Dorsolateral prefrontal cortex (tissue), 122 donors: ENCODE measurements at places on chromosomes 1 and 21.

DNA sequence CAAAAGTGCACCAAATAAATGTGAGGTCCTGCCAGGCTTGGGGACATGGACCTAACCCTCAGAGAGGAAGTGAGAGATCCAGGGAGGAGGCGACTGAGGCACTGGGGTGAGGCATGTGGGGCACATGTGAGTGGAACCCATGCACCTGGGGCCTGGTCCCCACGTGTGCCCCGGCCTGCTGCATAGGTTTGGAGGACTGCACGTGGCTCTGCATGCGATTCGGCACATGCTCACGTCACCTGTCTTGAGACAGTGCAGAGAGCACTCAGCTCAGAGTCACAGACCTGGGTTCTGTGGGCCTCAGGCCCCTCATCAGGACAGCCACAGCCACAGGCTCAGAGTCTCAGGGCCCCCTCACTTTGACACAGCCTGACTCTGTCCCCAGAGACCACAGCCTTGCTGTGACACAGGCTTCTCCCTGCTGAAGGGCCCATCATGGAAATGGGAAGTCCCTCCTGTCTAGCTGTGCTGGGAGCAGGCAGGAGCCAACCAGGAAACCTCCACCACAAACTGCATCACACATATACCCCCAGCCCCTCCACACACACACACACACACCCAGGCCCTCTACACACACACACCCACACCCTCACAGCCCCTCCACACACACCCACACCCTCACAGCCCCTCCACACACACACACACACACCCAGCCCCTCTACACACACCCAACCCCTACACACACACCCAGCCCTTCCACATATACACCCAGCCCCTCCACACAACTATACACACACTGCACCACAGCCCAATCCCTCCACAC, 48.2 kb downstream of the SLC9A1 start:
- DNase-seq: no peak

DNA sequence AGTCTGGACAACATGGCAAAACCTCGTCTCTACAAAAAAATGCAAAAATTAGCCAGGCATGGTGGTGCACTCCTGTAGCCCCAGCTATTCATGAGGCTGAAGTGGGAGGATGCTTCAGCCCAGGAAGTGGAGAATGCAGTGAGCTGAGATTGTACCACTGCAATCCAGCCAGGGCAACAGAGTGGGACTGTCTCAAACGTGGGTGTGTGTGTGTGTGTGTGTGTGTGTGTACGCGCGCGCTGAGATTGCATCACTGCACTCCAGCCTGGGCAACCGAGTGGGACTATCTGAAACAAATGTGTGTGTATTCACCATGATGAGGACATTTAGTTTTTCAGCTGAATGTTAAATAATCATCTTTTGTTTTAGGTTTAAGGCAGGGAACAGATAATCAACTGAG, 21.1 kb downstream of the USP1 start:
- DNase-seq: peak; percentile 39

GRCh38 chr1:226671277-226671676, 67.8 kb downstream of the ITPKB start:
- no peak for DNase-seq

GRCh38 chr1:227728059-227728891, 6.8 kb downstream of the JMJD4 start:
- no peak for DNase-seq

DNA sequence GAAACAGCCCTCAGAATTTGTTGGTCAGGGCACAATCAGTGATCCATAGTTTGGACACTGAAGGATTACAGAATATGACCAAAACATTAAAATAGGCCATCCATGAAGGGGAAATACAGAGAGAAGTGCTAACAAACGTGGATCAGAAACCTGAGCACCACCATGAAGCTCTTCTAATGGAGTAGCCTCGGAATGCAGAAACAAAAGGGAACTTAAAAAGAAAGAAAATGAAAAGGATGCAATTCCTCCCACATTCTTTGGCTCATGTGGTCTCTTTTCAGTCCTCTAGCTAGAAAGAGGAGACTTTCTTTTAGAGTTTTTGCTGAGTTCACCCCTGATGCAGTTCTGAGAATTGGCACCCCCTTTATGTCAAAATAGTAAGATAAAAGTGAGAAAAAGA, 989.8 kb upstream of the B3GALT2 start:
- no peak for DNase-seq

- no peak for DNase-seq
Observed at GRCh38 chr1:184890539-184890973, 83.8 kb downstream of the NIBAN1 start.

GRCh38 chr1:25770541-25771220, 29.3 kb upstream of the SELENON start:
- no peak for DNase-seq

DNA sequence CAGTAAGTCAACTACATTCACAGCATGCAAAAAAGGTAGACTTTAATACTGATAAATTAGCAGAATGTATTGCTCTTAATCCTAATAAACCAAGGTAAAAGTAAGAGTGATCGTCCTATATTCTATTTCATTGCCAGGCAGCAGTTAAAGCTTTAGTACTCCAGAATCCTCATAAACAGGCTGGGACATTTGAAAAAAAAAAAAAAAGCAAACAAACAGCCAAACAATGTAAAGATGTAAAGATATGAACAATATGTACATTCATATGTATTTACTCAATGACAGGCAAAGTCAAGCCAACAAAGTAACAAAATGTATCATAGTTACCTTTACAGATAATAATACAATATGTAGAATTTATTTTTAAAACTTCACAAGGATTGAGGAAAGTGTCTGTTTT, 383.6 kb downstream of the COL11A1 start:
- DNase-seq: no peak

GRCh38 chr1:2273401-2274090, 45.4 kb downstream of the SKI start:
- DNase-seq: no peak

DNA sequence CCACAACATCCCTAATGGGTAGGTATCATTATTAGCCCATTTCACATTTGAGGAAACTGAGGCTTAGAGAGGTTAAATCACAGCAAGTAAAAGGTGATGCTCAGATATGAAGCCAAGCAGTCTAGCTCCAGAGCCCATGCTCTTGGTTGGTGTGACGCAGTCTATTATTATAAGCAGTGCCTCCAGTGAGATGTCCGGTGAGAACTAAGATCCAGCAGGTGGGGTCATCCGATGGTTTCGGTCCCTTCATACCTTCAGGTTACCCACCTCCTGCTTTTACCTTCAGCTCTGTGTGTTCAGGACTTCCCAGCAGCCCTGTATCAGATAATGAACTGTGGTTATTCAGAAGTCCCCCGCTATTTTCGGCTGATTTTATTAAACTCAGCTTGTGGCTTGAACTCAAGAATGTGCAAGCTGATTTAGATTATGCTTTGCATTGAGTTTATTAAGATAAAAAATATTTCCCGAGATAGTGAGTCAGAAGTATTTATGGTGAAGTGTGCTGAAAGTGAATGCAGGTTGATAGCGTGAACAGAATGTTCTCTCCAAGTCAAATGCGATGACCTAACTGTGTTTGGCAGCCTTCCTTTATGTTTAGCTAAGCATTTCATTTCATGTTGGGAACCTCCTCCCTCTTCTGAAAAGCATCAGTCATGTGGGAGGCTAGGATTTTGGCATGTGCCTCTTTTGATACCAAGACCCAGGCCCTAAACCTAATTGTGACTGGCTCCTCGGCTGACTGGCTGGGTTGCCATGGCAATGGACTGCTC, 160.9 kb upstream of the UBE2U start:
- no peak for DNase-seq

DNA sequence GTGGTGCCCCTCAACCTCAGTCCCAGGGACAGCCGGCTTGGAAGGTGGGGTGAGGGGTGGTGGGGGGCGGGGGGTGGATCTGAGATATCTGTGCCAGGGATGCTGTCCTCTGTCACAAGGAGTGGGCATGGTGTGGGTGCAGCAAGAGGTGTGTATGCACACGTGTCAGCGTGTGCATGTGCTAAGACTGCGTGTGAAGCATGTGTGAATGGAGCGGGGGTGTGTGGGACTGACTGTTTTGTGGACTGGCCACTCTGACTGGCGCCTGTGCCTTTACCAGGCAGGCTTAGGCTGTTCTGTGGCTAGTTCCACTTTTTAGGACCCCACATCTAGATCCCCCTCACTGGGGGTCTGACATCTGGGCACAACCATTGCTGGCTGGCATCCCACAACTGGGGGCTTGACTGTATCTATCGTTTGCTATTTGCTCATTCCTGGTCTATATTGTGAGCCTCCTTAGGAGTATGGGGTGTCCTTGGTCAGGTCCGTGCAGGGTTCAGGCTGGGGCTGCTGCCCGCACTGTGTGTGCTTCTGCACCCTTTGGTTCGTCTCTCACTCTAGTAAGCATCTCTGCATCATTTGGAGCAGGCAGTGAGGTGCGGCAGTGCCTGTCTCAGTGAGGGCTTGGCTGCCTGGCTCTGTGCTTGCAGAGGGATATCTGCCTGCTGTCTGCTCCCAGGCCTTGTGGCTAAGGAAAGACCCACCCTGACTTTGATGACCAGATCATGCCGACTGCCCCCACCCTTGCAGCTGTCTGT, 1.9 kb downstream of the AMPD2 start:
- DNase-seq: no peak

- DNase-seq: no peak
Observed at GRCh38 chr1:17350083-17350482, 21.9 kb upstream of the PADI6 start.

- DNase-seq: no peak
Observed at GRCh38 chr1:81135524-81135923, 665.2 kb upstream of the ADGRL2 start.

DNA sequence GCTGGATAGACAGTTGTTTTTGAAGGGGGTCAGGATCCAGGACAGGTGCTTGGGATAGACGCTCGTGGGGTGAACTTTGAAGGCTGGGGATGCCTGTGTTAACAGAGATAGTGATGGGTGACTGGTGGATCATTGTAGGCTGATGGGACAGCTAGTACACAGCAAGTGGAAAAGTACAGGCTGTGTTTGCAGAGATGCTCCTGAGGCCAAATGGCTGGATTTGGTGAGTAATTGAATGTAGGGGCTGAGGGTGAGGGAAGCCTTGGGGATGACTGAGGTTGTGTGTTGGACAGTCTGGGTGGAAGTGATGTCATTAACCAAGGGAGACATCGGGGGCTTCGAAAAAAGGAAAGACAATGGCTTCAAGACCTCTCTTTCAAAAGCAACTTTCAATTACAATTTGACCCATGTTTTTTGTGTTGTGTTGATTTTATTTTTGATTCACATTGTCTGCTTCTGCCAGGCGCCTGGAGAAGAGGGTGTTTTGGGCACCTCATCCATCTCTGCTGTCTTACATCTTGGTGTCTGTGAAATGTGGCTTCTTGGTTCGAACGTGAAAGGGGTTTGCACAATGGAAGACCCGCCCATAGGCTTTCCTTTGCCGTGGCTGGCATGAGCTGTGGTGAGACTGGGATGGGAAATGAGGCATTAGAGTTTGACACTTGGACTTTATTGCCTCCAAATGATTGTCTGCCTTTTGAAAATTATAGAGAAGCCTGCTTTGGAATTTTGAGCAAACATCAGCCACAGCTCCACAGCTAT, 147.5 kb downstream of the FOXD2 start:
- no peak for DNase-seq

- peak; percentile 83 for DNase-seq
Observed at GRCh38 chr1:109041621-109042468, at the start of gene WDR47. Gene WDR47 (minus strand): TSS chr1:109042102. CDS start chr1:109023512, 18,590 bp downstream.

GRCh38 chr1:10189659-10190058, 20.7 kb upstream of the KIF1B start:
- no peak for DNase-seq

DNA sequence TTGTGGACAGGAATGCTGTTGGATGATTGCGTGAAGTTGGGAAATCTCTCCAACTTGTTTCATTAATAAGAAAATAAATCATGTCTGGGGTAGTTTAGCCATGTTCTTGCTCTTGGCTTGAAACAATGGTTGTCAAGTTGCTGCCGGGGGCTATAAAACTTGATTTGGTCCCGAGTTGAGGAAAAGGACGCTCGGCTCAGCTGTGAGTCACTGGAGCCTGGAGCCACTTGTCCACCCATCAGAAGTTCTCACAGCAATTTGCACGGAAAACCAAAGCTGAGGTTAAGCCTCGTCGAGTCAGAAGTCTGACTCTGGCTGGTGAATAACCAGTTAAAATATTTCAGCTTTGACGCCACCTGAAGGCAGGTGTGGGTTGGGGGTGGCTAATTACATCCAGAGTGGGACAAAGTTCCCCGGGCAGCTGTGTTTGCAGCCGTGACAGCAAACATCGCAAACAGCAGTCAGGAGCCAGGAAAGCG, 19.7 kb upstream of the RIPK4 start:
- DNase-seq: no peak

GRCh38 chr1:222126052-222126451, 384.2 kb upstream of the DUSP10 start:
- DNase-seq: no peak

GRCh38 chr1:168821434-168821833, 92.4 kb upstream of the DPT start:
- DNase-seq: no peak

- no peak for DNase-seq
Observed at GRCh38 chr1:54766726-54767125, 2.4 kb upstream of the PARS2 start.

DNA sequence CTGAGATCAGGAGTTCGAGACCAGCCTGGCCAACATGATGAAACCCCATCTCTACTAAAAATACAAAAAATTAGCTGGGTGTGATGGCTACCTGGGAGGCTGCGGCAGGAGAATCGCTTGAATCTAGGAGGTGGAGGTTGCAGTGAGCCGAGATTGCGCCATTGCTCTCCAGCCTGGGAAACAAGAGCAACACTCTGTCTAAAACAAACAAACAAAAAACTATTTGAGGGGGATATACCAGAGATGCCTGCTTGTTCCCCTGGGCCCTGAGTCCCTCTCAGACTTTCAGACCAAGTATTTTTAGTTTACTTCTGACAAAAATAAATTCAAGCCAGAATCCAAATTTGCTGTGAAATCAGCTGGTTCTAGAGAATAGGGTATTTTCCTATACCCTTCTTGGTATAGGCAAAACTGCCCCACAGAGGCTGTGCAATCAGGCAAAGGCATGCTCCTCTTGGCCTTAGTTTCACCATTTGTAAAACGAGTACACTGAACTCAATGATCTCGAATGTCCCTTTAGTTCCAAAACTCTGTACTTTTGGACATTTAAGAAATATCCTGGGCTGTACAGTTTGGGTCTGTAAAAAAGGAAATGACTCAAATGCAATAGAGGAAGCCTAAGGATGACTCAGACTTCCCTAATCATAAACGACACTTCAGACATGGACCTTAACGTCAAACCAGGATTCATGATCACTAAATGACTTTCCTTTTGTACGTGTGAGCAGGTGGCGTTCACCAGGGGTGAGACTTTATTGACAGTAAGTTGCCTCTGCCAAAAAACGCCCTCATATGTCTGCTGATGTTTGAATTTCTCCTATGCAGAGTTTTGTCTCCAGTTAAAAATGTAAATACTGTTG, 16.1 kb downstream of the ENSA start:
- DNase-seq: no peak

DNA sequence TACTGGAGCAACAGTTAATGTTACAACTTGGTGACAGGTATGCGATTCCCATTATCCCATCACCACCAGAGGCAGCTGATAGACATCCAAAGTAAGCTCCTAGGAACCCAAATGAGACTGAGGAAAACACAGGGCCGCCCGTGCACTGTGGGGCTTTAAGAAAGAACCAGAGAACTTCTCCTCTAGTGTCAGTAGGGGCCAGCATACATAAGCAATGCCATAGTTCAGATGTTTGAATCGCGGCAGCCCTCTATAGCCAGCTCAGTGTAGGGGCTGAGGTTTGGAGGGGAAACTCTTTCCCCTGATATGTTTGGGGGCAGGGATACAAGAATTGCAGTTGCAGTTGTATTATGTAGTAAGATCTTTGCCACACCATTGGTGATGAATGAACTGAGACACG, 593.3 kb upstream of the NCAM2 start:
- no peak for DNase-seq
